ENCODE measurements at places on chromosomes 3 and 15.

GRCh38 chr3:21645121-21645897 is 105.7 kb downstream of the ZNF385D start:
- no peak for DNase-seq

DNA sequence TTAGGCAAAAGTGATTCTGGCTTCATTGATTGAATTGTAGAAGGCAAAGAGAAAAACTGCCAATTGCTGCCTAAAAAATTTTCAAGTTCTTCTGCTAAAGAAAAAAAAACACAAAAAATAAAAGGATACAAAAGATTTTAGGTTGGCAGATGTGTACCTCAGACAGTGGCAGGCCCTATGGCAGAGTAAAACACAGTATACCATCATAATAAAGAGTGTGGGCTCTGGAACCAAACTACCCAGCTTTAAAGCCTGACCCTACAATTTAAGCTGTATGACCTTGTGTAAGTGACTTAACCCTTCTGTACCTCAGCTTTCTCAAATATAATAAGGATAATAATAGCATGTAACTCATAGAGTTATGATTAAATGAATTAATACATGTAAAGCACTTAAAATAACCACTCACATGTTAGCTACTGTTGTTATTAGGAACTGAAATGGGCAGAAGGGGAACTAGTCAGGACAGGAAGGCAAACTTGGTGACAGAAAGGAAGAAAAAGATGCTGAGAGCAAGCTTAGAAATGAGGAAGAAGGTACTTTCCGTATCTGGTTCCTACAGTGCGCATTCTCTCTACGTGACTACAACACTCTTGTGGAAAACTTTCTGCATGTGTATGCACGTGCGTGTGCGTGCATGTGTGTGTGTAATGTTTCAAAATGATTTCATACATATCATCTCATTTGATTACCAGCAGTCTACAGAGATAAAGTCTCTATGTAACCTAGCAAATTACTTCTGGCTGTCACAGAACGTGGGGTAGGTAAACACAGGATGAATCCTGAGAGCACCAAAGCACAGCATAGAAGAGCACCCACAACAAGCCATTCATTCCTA is 13.6 kb upstream of the GATM start:
- no peak for DNase-seq

DNA sequence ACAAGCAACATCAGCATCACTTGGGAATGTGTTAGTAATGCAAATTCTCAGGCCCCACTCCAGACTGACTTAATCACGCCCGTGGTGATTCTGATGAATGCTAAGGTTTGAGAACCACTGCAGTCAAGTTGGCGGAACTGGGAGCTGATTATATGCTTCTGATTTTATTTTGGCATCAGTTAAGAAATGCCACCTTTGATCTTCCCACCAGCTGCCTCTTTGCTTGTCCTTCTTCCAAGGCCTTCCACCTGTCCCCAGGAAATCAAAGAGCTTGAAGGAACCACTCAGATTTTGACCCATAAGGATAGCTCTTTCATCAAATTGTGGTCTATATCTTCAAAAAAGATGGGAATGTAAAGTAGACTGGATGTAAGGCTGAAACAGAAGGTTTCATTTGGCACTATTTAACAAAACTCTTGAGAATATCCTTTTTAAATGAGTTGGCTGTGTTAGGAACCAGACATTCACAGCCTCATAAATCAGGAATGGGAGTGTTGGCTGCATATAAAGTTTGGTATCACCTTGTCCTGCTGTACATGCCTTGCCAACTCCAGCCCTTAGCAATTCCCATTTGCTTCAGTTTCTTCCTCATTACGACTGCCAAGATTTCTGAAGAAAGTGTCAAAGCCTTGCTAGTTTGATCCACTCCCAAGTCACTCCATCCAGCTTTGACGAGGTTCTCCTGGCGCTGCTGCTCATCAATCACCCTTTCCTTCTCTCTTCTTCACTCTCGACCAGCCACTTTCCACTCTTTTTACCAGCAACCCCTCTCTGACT is 125.8 kb upstream of the NPHP3 start:
- no peak for DNase-seq

GRCh38 chr15:27744641-27745040 is 354.5 kb downstream of the OCA2 start:
- no peak for DNase-seq

DNA sequence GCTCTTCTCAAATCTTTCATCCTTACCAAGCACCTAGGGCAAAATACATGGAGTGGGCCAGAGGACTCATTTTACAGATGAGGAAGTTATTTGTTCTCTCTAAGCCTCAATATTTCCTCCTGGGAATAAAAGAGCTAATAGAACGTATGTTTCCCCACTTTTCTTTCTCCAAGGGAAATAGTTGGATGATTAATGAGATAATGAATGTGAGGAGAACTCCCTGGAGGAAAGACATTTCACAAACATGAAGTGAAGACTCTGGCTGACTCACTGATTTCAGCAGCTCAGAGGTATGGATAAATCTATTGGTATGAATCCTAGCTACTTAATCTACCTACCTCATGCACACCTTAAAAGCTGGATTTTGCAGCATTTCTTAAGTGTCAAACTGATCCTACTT is 98.4 kb downstream of the ECT2 start:
- DNase-seq, result no peak

GRCh38 chr3:194296454-194297263 is 54.5 kb downstream of the CPN2 start:
- no peak for DNase-seq

DNA sequence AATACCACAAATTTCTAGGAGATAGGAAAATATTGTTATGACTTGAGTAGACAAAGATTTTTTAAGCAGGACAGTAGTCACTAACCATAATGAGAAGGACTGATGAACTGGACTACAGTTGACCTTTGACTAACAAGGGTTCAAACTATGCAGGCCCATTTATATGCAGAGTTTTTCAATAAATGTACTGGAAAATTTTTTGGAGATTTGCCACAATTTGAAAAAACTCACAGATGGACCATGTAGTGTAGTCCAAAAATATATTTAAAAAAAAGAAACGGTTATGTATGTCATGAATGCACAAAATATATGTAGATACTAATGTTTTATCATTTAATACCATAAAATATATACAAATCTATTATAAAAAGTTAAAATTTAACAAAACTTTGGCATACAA is 151.8 kb downstream of the LRRN1 start:
- no peak for DNase-seq

DNA sequence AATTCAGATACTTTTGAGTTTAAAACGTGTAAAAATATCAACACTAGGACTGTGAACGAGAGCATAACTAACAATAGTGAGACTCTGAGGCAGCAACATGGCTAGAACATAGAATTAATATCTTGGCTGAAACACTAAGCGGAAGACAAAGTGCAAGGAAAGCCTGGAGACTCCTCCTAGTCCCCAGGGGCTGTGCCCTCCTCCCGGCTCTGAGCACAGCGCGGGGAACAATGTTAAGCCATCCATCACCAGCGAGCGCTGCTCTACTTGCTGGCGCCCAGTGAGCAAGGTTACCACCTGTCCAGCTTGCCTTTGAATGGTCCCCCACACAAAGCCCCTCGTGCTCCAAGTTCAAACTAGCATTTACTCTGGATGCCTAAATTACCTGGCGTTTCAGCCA is 436.9 kb downstream of the FOXP1 start:
- no peak for DNase-seq

DNA sequence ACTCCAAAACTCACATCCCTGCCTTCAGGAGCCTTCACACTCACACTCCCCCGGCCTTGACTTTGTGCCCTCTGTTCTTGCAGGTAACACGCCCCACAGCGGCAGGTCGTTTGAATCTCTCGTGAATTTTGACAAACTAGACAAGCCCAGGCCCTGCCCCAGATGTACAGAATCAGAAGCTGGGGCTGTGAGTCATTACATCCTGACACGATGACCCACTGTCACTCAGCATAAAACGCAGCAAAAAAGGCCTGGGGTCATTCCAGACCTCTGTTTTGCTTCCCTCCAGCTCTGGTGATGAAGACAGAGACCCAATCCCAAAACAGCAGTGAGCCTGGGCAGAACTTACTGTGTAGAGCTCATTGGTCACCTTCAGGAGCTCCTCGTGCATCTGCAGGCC is 116.4 kb upstream of the RAD18 start:
- no peak for DNase-seq

GRCh38 chr3:10017636-10018292 is 8.5 kb upstream of the FANCD2 start:
- DNase-seq, result no peak

DNA sequence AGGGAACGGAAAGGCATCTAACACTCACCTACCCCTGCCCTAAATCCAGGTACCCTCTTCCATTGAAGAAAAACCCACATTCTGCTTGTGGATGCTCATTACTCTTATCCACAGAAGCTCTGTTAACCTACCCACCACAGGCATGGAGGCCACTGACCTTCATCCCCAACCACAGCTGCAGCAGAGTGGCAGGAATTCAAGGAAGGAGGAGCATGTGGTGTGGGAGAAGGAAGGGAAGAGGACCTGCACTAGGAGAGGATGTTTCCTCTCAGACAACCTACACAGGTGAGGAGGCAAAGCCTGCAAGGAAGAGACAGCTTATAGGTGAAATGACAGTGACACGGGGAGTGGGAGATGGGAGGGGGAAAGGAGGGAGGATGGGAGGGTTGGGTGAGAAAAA is 192.5 kb upstream of the TSC22D2 start:
- DNase-seq, result no peak

- DNase-seq, result no peak
Observed at GRCh38 chr15:68470049-68470742, 38.2 kb upstream of the ITGA11 start.

GRCh38 chr15:64683378-64683777 is 92.0 kb downstream of the RBPMS2 start:
- no peak for DNase-seq

GRCh38 chr3:70982700-70983140 is 600.8 kb downstream of the FOXP1 start:
- no peak for DNase-seq

GRCh38 chr15:69074843-69075224 is 60.3 kb downstream of the NOX5 start:
- no peak for DNase-seq

DNA sequence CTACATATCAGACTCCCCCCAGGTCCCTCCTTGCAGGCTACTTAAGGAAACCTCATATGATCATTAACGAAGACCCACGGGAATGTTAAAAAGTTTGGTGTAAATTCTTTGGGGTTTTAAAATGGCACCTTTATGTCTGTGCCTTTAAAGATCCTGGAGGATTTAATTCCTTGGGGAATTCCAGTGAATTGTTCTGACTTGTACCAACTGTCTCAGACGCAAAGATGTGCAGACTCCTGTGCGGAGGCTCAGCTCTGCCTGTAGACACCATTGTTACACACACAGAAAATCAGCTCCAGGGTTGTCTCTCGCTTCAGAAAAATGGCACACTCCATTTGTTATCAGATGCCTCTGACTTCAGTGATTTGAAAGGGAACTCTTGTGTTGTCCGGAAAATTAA is 414.4 kb upstream of the CFAP20DC start:
- DNase-seq, result no peak

GRCh38 chr3:116148881-116149851 is 296.1 kb downstream of the LSAMP start:
- DNase-seq, result no peak

DNA sequence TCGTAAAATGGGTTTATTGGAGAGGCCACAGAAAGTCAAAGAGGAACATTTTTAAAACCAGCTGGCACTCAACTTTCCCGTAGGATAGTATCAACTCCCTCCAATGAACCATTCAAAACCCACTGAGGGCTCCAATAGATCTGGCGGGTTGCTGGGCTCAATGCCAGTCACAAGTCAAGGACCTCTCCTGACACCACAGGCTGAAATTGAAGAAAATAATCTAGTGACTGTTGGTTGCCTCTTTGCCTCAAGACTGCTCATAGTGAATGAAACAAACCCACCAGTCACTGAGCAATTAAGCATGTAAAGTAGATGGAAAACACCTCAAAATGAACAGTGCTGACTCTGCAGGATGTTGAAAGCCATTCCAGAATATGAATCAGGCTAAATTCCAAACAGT is 500.6 kb upstream of the AGTR1 start:
- DNase-seq, result no peak

- no peak for DNase-seq
Observed at GRCh38 chr3:139473155-139473771, 3.1 kb downstream of the RBP2 start.

- DNase-seq, result no peak
Observed at GRCh38 chr15:72342385-72342784, 22.4 kb upstream of the CELF6 start.

DNA sequence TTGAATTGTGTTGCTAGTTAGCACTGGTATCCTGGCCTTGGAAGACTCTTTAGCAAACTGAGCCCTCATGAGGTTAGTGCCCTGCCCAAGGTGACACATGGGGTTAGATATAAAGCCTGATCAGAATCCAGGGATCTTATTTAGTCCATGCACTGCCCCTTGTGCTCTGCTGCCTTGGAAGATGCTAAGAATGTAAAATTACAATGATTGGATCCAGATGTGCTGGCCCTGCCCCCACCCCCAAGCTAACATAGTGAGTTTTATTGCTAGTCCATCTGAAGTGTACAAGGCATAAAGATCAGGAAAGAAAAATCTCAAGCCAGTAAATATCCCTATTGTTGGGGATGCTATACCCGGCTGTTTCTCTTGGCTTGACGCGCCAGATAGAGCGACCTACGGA is 248.1 kb upstream of the C2CD4B start:
- DNase-seq, result no peak

DNA sequence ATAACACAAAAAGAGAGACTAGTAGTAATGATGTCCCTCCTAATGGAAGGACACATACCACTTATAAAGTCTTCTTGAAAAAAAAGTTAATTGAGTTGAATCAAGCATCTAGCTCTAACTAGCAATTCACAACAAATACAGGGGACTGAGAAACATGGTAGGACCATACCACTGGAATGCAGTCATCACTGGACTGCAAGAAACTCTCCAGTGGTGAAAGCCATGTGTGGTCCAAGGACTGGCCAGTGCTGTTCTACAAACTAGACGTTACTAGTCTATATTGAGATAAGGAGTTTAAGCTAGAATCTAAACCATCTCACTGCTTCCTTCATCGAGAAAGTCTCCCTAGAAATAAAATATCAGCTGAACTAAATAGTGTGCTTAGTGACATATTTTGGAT is 16.7 kb downstream of the FBN1 start:
- no peak for DNase-seq

DNA sequence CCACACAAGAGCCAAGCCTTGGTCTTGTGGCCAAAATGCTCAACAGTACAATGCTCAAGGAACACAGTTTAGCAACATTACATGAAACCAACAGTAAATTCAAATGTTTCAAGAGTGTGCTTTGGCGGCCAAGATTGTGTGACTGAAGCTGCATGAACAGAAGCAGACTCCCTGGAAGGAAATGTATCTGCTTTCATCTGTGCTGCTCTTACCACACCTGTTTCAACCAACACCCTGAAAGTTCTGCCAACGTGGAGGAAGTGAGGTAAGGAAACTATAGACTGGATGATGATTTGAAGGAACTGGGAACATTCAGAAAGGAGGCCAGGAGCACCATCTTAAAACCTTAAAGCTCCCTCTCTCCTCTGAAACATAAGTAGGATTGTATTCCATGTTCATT is 55.7 kb downstream of the MB21D2 start:
- DNase-seq, result no peak

- DNase-seq, result no peak
Observed at GRCh38 chr15:45794712-45795439, 160.0 kb downstream of the SQOR start.

Measured in cortex of kidney (tissue), 1 donor.